ENCODE measurements at places on chromosomes 7 and 10.

DNA sequence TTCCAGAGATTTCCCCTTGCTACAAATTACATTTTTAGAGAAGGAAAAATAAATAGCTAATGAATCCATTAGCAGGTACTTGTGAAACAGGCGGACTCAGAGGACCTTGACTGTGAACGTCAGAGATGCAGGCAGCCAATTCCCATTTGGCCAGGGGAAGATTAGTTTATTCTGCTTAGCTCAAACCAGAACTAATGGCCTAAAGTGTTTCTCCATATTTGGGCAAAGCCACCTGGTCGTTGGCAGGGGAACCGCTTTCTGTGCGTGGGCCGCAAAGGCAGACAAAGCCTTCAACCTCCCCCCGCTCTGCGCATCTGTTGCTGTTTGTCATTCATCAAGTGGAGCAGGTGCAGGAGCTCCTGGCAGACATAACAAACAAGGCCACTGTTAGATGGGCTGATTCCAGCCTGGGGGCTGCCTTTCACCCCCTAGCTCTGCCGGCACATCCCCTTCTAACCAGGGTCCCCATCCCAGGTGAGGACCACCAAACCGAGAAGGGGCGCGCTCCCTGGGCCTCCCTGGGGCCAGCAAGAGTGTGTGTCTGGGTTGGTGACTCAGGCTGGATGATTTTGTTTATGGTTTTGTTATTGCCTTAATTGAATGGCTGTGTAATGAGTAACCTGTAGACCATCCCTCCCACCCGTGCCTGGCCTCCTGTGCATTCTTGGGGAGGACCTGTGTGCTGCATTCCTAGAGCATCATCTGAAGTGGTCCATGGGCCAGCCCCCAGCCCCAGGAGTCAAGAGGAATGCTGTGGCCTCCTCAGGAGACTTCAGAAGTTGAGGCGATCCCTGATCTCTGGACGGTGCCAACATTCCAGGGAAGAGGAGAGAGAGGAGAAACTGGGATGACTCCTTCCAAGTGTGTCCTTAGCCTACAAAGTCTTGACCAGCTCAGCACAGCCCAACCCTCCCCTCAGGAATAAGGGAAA, 14.5 kb upstream of the CPA1 start:
- no peak for DNase-seq

DNA sequence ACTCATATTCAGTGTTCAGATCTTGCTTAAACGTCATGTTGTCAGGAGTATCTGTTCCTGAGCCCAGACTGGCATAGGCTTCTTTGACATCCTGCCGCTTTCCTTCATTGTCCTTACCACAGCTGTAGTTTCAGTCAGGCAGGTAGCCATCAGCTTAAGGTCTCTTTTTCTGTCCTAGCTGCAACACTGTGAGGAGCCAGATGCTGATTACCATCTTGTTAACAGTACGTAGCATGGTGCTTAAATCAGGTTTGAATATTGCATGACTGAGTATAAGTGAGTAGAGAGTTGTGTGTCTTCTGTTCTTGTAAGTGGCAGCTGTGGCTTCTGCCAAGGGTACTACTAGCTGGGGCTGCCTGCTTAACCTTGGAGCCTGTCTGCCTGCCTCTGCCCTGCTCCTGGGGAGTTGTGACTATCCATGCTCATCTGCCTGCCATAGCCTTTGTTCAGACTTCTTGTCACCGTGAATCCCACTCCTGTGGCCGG, 92.6 kb downstream of the MAPK8 start:
- DNase-seq = no peak

DNA sequence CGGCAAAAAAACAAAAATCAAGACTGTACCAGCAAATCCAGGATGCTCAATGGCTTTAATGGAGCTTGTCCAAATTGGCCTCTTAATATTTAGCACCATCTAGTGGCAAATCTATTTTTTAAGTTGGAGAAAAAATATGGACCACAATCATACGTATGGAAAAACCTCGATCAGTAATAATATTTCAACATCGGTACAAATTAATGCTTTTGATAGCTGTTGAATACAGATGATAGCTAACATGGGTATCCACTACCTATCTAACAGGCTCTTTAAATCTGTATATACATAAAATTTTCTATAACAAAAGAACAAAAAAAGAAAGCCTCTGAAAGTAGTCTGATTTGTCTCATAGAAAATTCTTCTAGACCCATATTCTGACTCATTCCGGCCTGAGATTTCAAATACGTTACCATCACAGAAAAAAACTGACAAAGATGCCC, 29.2 kb downstream of the COA1 start:
- DNase-seq = no peak

DNA sequence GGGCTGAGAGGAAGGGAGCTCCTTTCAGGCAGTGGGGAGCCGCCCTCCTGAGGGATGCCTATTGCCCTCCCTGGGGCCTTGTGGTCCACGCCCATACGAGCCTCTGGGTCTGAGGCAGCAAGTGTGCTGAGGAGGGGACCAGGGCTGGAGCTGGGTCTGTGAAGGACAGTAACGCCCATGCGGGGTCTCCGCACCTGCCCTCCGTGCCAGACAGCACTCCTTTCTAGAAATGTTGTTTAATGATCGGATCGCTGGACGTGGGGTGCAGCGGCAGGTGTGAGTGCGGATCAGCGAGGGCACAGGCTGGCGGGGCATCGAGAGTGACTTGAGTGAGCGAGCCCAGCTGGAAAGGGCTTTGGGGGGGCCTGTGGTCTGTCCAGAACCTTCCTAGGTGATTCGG, 70.1 kb downstream of the ELFN1 start:
- DNase-seq = no peak

DNA sequence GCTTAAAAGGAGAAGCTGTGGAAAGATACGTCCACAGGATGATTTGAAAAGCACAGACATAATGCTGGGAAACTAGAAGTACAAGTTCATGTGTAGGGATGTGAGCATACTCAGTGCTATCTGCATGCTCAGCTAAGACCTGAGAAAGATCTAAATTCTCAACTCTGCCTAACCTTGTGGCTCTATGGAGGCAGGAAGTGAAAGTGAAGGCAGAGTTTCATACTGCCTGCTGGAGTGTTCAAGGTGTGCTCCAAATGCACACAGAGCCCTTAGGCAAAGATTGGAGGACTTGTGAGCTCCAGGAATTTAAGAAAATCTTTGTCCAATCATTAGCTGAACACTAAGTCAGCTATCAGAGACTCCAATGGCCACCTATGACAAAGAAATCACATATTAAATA, 190.9 kb downstream of the RNLS start:
- DNase-seq = no peak

GRCh38 chr10:49294731-49295130, 4.2 kb upstream of the C10orf71 start:
- DNase-seq = no peak

All from 8988T (cell line).